Daoy (cell line): ENCODE measurements at places on chromosomes 16 and 17.

GRCh38 chr17:299546-299945, 53.1 kb downstream of the RPH3AL start:
- DNase-seq, result no peak

GRCh38 chr16:50360779-50361178, 8.0 kb downstream of the BRD7 start:
- DNase-seq, result no peak

DNA sequence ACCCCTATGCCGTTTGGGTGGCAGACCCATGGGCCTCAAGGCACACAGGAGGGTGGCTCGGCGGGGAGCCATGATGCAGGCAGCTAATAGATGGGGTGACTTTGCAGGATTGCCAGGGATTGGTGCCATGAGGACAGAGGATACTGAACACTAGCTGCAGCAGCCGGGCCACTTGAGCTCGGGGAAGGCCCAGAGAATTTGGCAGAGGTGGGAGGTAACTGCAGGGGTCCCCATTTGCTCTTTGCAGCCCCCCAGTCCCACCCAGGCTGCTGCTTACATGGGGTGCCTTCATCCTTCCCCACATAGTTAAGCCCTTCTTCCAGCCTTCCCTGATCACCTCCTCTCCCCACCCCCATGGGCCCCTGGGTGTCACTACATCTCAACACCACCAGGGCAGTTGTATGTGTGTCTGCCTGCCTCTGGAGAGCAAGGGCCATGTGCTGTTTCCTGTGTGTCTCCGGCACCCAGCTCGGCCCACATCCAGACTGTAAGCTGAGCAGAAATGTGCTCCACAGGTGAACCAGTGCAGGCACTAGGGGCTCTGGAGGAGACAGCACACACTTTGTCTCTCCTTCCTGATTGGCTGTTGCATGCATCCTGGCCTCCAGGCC, 52.0 kb downstream of the SREBF1 start:
- peak; percentile 34 for DNase-seq

DNA sequence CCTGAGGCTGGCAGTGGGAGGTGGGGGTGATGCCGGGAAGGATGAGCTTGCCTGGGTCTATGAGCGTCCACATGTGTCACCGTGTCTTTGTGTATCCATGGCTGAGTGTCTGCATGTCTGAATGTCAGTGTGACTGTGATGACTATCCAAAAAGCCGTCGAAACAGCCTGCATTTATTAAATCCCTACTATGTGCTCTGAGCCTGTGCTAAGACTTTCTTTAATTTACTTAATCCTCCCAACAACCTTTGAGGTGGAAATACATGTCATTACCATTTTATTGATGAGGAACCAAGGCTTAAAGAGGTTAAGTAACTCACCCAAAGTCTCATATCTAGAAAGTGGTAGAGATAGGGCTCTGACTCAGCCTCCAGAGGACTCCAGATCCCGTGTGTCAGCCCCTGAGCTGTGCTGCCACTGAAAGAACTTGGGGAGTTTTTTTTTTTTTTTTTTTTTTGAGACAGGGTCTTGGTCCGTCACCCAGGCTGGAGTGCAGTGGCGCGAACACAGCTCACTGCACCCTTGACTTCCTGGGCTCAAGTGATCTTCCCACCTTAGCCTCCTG, 20.0 kb downstream of the ARHGAP23 start:
- DNase-seq, result peak; percentile 41

DNA sequence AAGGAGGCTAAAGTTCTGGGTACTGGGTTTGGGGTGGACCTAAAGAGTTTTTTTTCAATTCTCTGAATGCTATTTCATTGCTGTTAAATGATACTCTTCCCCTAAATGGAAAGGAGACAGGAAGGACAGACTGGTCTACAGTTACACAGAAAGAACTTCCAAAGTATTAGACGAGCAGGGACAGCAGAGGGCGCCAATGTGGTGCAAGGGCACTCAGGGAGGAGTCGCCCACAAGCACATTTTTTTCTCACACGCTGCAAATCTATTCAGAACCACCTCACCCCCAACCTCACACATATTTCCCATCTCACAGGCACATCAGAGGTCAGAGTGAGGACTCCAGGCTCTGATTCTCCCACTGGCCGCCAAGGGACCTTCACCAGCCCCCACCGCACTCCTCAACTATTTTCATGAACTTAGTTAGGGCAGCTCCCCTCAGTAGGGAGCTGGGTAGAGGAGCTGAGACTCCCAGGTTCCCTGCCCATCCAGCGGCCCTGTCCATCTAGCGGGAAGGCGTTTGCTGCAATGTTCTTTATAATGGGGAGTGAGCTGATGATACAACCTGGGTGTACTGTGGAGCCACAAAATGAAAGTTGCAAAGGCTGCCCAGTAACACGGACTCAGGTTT, 6.8 kb upstream of the CA4 start:
- DNase-seq, result peak; percentile 86

GRCh38 chr17:61981323-61981722, 53.5 kb upstream of the INTS2 start:
- no peak for DNase-seq

DNA sequence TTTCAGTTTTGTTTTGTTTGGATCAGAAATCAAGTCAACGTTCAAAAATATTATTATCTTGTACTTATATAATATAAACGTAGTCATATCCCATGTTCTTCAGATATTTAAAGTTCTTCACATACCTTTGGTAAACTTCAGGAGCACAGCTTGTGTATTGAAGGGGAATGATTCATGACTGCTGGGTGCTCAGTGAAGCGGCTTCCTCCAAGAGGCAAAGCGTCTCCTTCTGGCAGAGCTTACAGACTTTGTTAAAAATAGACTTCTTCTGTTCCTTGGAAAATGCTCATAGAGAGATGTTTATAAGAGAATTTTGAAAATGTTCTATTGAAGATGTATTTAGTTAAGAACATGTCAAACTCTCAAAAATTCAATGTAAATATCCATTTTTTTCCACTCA, 155.6 kb upstream of the CNTNAP4 start:
- no peak for DNase-seq

DNA sequence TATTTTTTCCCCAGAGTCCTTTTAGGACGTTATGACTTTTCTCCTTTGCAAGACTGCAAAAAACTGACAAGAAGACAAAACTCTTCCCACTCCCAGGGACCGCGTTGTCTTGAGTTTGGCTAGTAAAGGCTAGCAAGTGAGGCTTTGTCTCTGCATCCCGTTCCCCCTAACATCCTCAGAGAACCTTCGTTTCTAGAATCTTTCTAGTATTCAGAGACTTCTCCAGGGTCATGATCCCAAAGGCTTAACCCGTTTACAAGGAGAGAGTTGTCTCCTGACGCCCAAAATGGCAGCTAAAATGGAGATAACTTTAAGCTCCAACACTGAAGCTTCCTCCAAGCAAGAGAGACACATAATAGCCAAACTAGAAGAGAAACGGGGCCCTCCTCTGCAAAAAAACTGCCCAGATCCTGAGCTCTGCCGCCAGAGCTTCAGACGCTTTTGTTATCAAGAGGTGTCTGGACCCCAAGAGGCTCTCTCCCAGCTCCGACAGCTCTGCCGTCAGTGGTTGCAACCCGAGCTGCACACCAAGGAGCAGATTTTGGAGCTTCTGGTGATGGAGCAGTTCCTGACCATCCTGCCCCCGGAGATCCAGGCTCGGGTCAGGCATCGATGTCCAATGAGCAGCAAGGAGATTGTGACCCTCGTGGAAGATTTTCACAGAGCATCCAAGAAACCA, 843 bp downstream of the ZNF174 start:
- DNase-seq, result no peak

DNA sequence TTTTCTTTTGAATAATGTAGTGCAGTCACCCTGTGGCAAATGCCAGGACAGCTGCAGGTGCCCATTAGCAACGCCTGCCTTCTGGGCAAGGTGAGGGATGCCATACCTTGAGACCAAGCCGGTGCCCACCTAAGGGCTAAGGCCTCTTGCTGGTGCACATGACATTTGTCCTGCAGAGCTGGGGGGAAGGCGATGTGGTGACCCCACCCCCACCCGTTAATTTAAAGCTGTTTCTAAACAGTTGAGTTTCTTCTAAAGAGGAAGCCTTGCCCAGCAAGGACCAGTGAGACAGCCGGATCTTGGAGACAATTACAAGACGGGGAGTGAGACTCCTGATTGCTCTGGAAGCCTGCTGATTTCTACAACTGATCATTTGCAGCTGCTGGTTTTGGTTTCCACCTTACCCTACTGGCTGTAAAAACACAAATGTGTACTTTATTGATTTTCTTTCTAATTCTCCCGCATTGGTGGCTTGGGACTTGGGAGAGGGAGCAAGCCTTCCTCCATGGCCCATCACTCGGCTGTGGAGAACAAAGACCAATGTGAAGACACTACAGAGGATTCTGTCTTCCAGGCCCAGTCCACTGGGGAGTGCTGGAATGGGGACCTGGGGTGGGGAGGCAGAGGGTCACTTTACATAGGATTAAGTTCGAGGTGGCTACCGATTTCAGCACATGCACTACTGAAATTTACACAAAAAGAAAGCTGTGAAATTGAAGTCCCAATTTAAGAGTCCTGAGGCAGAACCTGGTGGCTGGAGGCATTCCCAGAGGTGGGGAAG, 2.7 kb downstream of the CDK5R1 start:
- DNase-seq, result no peak

- no peak for DNase-seq
These were observed 3.4 kb downstream of the SLC16A5 start for GRCh38 chr17:75090871-75091854.

- DNase-seq, result no peak
These were observed 22.3 kb upstream of the N4BP1 start for GRCh38 chr16:48632137-48632774.

DNA sequence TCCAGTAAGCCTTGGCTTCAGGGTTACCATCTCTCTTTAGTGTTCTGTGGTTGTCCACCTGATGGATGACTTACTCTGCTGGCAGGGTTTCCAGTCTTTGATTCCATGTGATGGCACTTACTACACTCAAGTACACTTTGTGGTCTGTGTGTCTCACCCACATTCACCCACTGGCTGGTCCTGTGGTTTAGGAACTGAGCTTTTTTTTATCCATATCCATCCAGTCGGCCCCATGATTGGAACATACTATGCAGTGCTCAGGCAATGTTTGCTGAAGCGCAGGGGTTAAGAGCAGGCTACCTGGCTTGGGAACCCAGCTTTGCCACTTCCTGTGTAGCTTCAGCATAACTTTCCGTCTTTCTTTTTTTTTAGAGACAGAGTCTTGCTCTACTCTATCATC, 2.8 kb upstream of the FUS start:
- DNase-seq, result peak; percentile 91

DNA sequence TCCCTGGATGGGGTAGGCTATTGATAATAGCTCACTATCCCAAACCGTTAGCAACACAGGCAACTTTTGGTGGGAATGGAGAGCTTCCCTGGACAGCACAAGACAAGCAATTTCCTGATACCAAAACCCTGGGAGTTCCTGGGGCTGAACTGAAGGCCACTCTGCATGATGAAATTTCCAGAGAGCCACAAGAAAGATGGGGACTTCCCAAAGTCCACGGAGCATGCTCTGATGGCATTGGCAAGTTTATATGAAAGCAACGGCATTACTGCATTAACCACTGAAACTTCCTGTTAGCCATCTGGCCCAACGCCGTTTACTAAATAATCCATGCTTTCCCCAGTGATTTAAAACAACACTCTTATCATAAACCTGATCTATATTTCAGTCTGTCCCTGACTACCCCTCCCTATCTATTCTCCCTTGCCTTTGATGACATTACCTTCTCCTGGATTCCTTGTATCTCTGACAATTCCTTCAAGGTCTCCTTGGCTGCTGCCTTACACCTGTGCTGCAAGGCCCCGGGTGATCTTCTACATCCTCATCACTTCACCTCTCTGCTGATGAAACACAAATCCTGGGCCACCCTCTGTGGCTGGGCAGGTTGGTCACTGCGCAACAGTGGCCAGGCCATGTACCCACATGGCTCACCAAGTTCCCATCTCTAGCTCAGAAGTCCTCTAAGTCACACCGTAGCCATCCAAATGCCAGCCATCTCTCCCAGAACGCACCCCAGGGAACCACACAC, 108.5 kb upstream of the RCVRN start:
- peak; percentile 57 for DNase-seq

- DNase-seq, result no peak
These were observed 144.7 kb downstream of the PRKCA start for GRCh38 chr17:66447159-66447558.

- no peak for DNase-seq
These were observed 9.0 kb upstream of the MAP3K14 start for GRCh38 chr17:45325810-45326209.

DNA sequence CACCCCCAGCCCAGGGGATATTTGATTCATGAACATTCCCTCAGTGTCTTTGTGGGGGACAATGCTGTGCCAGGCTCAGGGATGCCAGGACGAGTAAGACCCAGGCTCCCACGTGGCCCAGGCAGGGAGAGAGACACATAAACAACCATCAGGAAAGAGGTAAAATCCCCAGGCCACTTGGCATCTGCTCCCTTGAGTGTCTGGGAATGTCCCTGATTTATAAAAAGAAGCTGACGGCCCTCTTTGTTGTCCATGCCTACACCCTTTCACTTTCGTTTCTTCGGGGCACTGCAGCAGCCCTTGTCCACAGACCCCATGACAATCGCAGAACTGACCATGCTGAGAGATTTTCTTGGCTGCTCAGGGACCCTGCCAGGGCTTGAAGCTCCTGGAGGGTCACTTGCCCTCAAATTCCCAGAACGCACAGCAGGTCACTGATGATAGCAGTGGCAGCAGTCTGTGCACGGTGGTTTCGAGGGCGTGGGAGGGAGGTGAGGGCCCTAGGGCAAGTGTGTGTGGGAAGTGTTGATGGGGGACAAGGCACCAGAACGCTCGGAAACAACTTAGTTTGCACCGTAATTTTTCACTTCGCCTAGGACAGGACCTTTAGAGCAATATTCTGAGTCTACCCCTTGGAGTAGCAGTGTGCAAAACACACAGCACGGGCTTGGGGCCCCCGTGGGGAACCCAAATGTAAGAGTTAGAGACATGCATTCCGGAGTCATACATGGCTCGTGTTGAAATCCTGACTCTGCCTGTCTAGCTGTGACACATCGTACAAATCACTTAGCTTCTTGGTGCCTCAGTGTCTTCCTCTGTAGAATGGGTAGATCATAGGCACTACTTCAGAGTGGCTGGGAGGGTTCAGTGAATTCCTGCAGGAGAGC, 4.7 kb downstream of the NOD2 start:
- DNase-seq, result peak; percentile 69

DNA sequence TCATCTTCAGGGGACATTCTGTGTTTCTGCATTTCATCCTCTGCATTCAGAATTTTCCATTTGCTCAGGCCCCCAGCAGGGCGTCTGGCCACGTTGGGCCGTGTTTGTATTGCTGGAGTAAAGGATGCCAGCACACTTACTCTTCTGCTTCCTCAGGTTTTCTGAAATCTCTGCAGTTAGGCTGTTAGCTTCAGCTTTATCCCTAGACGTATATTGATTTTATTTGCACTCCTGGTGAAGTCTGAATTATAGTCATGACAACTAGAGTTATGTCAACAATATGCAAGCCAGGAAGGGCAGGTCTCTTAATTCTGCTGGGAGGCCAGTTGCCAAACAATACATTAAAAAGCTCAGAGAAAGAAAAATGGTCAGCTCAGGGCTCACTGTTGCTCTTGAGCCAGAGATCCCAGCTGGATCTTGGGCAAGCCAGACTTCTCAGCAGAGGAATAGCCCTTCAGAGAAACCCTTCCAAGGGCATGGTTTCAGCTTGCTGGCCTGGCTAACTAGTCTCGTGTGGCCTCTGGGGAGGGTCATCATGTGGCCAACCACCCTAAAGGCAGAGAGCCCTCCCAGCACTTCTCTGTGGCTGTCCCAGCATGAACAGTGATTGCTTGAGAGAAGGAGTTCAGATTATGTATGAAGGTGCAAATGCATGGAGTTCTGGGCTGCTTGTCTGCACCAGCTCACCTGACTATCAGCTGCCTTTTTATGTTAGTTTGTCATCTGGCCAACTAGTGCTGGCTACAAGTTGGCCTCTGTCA, 110.2 kb upstream of the CACNG5 start:
- no peak for DNase-seq
